AG20443 (cell line): ENCODE measurements at places on chromosomes 4 and X.

- no peak for DNase-seq
Measured at GRCh38 chr4:87260477-87260876, 40.1 kb upstream of the KLHL8 start.

GRCh38 chr4:1493540-1494287 is 87.5 kb upstream of the NKX1-1 start:
- no peak for DNase-seq

GRCh38 chr4:122163301-122163700 is 11.2 kb downstream of the BLTP1 start:
- no peak for DNase-seq

GRCh38 chr4:89899152-89899551 is 4.5 kb downstream of the MMRN1 start:
- no peak for DNase-seq

DNA sequence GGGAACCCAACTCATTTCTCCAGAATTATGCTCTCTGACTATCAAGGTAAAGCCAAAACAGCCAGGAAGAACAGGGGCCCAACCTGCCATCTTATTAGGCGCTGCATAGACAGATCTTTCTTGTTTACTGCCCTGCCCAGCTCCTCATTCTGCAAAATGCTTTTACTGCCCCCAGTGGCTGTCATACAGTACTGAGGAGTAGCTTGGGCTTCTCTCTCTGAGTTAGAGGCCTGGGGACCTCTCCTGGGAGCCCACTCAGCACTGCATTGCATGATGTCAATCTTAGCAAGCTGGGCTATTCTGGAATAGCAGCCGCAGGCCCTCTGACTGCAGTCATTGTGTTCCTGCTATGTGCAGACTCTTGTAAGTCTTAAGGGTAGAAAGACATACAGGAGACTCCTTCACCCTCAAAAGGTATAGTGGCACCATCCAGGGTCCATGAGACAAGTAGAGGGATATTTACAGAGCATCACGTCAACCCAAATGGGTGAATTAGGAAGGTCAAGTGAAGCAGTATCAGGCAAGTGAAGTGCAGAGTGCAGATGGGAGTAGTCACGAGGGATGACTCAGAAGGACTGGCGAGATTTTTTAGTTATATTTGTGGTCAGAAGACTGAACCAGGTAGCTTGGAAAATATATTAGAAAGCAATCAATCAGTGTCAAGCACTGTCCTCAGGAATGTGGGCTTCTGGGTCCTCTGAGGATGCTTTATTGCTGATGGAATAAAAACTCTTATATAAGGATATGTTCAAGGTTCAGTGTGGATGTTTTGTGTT is 294.1 kb upstream of the SFRP2 start:
- DNase-seq, result peak; percentile 12

GRCh38 chr4:165398570-165398969 is 19.8 kb downstream of the CPE start:
- peak; percentile 24 for DNase-seq
